ENCODE measurements at places on chromosomes 7 and 10.

DNA sequence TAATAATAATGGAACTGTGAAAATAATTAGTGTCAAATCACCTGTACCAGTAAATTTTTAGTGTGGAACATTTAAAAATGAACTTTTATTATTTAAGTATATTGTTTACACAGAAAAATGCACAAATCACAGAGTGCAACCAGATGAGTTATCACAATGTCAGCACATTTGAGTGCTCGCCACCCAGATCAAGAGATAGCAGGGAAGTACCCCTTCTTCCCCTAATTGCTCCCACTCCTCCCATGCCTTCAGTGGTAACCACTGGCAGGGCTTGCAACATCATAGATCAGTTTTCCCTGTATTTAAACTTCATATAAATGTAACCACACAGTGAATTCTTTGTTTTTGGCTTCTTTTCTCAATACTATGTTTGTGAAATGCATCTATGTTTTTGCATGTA, 7.8 kb upstream of the GPR141 start:
- no peak for DNase-seq

GRCh38 chr10:3960496-3960895, 175.5 kb upstream of the KLF6 start:
- DNase-seq, result no peak

DNA sequence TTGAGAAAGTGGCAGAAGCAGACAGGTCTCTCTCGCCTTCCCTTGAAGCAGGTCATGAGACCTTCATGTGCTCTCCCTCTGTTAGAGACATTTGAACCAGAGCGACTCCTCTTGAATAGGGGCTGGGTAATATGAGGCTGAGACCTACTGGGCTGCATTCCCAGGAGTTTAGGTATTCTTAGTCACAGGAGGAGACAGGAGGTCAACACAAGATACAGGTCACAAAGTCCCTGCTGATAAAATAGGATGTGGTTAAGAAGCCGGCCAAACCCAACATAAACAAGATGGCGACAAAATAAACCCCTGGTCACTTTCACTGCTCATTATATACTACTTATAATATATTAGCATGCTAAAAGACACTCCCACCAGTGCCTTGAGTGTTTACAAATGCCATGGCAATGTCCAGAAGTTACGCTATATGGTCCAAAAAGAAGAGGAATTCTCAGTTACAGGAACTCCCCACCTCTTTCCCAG, 43.5 kb upstream of the MSRB2 start:
- DNase-seq, result no peak

- DNase-seq, result no peak
These were observed 179.4 kb downstream of the PIP4K2A start for GRCh38 chr10:22534849-22535604.

DNA sequence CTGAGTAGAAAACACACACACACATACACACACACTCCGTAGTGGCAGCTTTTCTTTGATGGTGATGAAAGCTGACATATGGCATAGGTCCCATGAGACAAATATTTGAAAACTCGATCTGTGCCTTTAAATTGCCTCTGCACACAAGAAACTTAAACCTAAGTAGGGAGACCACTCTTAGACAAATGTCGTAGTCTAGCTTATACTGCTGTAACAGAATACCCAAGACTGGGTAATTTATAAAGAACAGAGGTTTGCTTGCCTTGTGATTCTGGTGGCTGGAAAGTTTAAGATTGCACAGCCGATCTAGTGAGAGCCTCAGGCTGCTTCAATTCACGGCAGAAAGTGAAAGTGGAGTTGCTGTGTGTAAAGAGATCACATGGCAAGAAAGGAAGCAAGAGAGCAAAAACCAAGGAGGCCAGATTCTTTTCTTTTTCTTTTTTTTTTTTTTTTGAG, 489.4 kb upstream of the SORCS1 start:
- no peak for DNase-seq

DNA sequence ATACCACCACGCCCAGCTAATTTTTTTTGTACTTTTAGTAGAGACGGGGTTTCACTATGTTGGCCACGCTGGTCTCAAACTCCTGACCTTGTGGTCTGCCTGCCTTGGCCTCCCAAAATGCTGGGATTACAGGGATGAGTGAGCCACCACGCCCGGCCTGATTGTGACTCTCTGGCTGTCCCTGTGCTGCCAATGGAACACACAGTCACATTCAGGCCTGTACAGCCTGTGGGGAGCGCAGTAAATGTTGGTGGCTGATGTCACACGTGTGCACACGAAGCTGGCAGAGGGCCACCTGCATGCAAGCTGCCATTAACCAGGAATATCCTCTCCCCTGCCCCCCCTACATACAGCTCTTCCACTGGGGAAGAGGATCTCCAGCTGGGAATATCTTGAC, 22.1 kb downstream of the POLL start:
- DNase-seq, result no peak

DNA sequence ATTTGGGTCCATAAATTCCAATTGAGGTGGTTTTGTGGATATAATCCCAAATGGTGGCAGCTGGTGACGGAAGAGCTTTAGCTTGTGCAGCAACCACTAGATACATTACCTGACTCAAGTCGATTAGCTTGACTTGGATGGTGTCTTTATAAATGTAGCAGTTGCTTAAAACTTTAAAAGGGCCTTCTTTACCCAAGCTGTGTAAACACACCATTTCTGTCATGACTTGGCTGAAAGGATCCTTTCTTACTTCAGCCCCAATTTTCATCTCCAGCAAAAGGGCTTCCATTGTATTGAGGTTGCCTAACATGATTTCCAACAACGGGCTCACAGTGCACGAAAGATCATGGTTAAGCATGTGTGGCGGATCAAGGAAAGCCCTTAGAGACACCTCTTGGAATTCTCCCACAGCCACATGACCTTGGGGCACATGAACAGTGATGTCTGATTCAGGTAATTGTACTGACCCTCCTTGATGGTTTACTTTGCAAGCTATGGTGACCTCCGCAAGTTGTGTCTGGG, 57.9 kb downstream of the MACC1 start:
- no peak for DNase-seq

DNA sequence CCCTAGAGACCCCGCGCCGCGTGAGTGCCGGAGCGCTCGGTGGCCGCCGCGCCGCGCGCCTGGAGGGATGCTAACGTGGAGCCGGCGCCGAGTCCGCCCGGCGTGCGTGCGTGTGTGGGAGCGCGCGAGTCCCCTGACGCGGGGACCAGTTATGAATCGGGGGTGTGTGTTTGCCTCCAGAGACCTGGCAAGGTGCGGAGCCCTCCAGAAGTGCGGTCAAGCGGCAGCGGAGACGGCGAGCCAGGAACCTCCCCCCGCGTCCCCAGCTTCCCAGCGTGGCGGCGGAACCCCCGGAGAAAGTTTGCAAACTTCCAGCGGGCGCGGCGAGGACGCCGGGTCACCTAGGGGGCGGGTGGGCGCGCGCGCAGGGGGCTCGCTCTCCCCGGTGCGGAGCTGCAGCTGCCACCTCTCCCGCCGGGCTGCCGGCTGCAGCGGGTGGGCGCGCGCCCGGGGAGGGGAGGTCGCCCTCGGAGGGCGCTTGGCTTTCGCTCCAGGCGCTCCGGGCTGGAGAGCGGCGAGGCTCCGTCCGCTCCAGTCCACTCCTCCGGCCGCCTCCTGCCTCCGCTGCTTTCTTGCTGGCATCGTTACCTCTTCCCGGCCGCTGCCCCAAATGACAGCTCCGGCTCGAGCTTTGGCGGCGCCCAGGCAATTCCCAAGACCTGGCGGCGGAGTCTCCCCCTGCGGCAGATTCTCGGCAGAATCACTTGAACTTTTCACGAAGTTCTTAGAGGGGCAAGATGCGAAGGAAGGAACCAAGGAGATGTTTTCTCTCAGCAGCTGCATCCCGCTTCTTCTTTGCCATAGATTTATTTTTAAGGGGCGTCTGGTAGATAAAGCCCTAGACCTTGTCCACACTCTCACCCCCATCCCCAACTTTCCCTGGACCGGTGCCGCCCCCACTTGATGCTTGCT, 2.3 kb upstream of the CREB5 start:
- no peak for DNase-seq

- peak; percentile 53 for DNase-seq
These were observed 17.2 kb downstream of the SGPL1 start for GRCh38 chr10:70832852-70833528.

DNA sequence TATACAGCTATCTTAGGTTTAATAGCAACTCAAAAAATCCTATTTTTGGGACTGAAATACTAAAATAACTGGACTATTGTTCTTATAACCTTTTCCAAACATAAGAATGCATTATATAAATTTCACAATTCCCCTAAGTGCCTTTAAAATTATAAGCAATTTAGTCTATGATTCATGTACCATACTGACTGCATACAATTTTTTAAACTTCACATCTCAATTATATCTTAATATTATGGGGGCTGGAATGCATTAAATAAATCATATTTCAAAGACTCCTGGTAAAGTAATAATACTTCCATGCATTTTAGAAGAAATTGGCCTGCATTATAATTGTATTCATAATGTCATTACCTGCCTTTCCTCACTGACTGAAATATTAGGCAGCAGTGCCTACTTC, 144.6 kb downstream of the CHCHD3 start:
- no peak for DNase-seq

GRCh38 chr7:34107276-34107675, 201.9 kb downstream of the BMPER start:
- no peak for DNase-seq

Measured in activated CD4-positive, alpha-beta T cell treated with anti-CD3 and anti-CD28 coated beads, Interleukin-10, Interleukin-2, amounts not matched to agents 100 ng/mL and 50 ng/mL, durations not matched to agents 16 hours and 8 hours (primary cell).